Hematopoietic multipotent progenitor cell treated with erythropoietin and hydrocortisone succinate and interleukin-3 and kit ligand, for 17 days (in vitro differentiated cells): ENCODE measurements at places on chromosomes 11 and 22.

DNA sequence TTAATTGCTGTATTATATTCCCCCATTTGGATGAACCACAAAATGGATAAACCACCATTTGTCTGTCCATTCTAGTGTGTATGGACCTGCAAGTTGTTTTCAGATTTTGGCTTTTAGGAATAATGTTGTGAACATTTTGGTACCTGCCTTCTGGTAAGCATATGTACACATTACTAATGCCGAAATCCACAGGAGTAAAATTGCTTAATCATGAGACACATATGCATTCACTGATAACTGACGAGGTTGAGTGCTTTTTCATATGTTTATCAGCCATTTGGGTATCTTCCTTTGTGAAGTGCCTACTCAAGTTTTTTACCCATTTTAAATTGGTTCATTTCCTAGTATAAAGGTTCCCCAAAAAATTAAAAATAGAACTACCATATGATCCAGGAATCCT, 34.2 kb downstream of the OSBP2 start:
- DNase-seq, result peak; percentile 67

DNA sequence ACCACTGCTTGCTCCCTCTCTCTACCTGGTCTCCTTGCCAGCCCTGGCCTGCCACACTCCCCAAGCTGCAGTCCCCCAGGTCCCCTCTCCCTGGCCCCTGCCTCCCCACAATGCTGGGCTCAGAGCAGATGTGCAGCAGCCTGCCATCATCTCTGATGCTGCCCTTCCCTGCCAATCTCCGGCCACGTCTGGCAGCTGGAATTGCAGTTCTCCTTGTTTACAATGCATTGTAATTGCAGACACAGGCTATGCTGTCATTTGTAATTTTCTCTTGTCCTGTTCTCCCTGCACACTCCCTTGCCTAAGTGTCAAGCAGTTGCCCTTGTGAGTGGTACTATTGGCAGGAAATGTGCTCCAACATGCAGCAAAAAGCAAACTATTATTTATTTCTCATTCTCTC, 222.3 kb downstream of the NTM start:
- no peak for DNase-seq

GRCh38 chr11:67662142-67662834, 11.8 kb upstream of the ACY3 start:
- DNase-seq, result no peak

DNA sequence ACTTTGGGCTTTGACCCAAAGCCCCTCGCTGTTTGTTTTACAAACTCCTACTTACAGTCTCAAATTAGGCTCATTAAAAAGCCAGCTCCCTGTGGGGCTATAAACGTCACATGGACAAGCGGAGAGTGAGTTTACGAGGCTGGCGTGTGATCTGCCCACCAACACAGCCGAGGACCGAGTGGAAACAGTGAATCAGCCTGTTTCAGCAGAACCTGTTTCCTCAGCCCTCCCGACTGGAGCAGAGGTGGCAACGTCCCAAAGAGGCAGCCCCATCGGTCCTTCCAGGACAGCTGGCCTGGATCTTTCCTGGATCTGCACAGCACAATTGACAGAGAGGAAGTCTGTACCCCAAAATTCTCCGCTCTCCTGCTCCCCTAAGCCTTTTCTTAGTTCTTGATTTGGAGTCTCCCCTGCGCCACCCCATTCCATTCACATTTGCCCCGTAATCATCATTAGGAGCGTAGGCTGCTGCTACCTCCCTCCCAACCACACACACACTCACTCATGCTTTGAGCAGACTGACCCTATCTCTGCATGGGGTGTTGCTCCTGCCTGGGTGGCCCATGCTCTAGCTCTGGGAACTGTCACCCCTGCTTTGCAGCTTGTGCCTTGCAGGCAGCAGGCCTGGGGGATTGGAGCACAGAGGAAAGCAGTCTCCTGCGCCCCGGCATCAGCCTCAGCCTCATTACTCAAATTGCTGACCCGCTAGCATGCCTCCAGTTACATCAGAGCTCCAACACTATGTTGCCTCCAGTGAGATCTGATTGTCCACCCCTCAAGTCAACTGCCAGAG, 117.8 kb downstream of the NAT10 start:
- DNase-seq, result no peak

DNA sequence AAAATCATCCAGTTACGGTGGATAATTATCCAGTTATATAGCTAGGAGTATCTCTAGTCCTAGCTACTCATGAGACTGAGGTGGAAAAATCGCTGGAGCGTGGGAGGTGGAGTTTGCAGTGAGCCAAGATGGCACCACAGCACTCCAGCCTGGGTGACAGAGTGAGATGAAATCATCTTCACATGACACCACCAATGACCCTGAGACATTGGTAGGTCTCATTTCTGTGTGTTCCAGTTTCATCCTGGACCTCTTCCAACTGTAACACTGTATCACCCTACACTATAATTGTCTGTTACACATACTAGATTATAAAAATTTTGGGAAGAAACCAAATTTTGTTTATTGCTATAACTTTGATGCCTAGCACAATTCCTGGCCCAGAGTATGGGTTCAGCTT, 446.8 kb downstream of the TMEM135 start:
- DNase-seq, result no peak
